ENCODE measurements at places on chromosomes 12 and 14.

GRCh38 chr12:104494137-104494792 lies 37.5 kb downstream of the CHST11 start:
- DNase-seq: peak; percentile 20

DNA sequence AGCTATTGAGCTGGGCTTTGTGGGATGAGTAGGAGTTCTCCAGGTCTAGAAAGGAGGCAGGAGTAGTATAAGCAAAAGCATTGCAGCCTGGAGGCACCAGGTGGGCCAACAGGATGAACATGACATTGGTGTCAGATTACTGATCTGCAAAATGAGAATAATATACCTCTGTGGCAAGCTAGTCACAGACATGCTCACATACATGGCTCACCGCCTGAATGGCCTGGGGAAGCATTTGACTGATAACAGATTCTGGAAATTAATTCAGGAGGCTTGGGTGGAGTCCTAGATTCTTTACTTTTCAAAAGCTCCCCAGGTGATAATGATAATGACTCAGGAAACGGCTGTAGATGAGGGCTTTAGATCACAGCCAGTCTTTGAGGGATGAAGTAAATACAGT lies 709 bp downstream of the TCL1B start:
- no peak for DNase-seq

GRCh38 chr14:39558525-39558924 lies 126.3 kb upstream of the FBXO33 start:
- no peak for DNase-seq

DNA sequence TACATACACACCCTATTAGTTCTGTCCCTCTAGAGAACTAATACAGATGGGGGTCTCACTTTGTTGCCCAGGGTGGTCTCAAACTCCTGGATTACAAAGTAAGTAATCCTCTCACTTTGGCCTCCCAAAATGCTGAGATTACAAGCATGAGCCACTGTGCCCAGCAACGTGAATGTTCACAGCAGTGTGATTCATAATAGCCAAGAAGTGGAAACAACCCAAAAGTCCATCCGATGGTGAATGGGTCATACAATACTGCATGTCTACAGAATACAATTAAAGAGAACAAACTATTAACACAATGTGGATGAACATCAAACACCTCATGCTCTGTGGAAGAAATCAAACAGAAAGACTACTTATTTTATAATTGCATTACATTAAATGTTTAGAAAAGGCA lies 57.3 kb upstream of the SYNE2 start:
- no peak for DNase-seq

DNA sequence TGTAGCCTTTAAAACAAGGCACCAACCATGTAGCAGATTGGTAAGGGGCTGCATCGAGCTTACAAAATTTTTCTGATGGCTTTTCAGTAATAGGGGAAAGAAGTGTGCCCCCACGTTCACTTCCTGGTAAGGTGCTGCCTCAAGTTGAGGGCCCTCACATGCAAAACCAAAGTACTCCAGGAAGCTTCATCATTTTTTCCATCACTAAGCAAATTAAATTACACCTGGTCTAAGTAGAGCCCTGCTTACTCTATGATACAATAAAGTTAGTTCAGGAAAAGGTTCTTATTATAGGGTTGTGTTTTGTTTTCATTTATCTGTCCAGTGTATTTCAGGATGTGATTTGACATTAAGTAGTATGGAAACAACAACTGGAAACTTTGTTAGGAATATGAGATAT lies 15.0 kb upstream of the AKAP5 start:
- DNase-seq: no peak

DNA sequence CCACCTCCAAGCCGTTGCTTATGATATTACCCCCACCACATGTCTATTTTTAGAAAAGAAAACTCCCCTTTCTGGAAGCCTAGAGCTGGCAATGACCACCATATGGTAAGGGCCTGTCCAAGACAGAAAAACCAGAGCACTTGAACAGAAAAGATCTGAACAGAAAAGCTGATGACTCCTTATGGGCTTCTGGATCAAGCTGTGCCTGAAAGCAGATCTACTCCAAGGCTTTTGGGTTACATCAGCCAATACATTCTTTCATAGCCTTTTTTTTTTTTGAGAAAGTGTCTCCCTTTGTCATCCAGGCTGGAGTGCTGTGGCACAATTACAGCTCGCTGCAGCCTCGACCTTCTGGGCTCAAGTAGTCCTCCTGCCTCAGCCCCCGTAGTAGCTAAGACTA lies 16.8 kb upstream of the OAS2 start:
- DNase-seq: no peak

DNA sequence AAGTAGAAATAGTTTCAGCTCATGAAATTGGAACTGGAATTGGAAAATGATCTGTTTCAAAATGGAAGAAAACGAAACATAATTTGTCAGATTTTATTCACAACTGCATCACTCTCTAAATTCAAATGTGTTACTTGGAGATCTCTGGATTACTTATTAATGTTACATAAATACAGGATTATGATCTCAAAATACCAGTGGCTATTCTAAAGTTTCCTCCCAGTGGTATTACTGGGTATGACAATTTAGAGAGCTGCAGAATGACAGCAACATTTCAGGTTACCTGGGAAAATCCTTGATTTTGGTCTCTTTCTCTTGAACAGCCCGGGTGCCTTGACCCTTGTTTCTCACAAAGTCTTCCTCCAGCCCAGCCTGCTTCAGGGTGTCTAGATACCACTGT lies 14.2 kb downstream of the FAM161B start:
- DNase-seq: no peak

DNA sequence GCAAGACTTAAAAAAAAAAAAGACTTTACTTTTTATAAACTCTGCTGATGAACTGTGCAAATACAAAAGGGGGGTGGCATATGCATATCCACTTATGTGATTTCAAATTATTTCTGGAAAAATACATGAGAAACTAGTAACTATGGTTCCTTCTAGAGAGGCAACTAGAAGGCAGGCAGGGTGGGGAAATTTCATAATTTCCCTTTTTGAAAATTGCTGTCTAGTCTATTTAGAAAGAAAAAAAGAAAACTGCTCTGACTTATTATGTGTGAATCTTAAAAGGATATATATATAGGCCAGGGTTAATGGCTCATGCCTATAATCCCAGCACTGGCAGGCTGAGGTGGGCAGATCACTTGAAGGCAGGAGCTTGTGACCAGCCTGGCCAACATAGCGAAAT lies 42.3 kb downstream of the ANAPC7 start:
- no peak for DNase-seq

GRCh38 chr12:121800694-121801594 lies 2.9 kb upstream of the SETD1B start:
- DNase-seq: peak; percentile 86

- DNase-seq: no peak
Measured at GRCh38 chr12:55067701-55068100, 47.9 kb downstream of the NEUROD4 start.

DNA sequence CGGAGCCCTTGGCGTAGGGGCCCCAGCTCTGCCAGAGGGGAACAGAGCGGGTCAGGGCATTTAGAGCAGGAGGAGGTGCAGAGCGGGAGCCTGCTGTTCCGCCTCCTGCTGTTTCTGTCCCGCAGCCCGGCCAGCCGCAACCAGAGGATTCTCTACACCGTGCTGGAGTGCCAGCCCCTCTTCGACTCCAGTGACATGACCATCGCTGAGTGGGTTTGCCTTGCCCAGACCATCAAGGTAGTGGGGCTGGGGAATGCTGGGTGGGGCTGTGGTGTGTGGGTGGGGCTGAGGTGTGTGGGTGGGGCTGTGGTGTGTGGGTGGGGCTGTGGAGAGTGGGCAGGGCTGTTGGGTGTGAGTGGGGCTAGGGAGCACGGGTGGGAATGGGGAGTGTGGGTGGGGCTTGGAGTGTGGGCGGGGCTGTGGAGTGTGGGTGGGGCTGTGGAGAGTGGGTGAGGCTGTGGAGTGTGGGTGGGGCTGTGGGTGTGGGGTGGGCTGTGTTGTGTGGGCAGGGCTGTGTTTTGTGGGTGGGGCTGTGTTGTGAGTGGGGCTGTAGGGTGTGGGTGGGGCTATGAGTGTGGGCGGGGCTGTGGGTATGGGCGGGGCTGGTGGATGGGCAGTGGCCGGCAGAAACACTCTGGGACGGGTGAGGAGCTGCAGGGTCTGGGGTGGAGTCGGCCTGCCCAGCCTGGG lies 8.0 kb downstream of the ASPG start:
- no peak for DNase-seq

DNA sequence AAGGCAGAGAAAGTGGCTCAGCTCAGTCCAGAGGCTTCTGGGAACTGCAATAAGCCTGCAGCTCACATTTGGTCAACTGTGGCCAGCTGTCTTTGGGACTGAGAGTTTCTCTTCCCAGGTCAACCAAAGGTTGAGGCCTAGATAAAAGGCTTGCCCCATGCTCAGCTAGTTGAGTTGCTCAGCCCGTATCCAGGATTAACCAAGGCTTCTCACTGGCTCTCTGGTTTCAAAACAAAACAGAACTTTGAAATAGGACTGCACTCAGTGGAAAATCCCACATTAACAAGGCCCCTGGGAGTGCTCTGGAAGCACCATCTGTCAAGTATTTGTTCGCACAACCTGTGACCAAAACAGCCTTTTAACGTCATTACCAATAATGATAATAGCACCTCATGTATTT lies 40.3 kb upstream of the NUAK1 start:
- peak; percentile 61 for DNase-seq

GRCh38 chr12:8036346-8036745 lies 3.8 kb downstream of the FOXJ2 start:
- no peak for DNase-seq

GRCh38 chr12:71041476-71041875 lies 116.3 kb downstream of the TSPAN8 start:
- no peak for DNase-seq

DNA sequence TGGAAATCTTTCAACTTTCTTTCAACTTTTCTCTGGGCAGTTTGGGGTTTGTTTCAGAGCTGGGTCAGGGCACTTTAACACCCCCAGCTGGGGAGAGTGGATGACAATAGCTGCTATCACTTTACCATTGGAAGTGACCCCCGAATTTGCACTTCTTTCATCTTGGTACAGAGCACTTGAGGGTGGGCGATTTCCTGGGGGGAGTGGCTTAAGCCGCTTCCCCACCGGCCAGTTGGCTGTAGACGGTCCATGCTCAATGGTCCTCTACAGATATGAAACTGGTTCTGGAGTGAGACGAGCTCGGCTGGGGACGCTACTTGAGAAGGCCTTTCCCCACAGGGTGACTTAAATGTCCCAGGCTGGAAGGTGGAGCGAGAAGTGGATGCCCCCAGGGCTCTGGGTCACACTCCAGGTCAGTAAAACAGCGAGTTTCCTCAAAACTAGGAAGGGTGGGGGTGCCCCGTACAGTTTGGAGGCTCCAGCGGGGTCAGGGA lies at the start of gene VRTN:
VRTN (plus strand) TSS at position 231 of the 494 bp plus-strand sequence. CDS start 8,313 bp downstream, outside the sequence.
- no peak for DNase-seq

GRCh38 chr14:59175404-59175803 lies 13.1 kb upstream of the DAAM1 start:
- no peak for DNase-seq

- peak; percentile 95 for DNase-seq
Measured at GRCh38 chr12:93624595-93625294, 52.3 kb downstream of the SOCS2 start.

- DNase-seq: peak; percentile 34
Measured at GRCh38 chr12:127284021-127284420, 982.9 kb upstream of the TMEM132C start.

GRCh38 chr12:46240436-46240835 lies 28.4 kb downstream of the SLC38A1 start:
- no peak for DNase-seq

DNA sequence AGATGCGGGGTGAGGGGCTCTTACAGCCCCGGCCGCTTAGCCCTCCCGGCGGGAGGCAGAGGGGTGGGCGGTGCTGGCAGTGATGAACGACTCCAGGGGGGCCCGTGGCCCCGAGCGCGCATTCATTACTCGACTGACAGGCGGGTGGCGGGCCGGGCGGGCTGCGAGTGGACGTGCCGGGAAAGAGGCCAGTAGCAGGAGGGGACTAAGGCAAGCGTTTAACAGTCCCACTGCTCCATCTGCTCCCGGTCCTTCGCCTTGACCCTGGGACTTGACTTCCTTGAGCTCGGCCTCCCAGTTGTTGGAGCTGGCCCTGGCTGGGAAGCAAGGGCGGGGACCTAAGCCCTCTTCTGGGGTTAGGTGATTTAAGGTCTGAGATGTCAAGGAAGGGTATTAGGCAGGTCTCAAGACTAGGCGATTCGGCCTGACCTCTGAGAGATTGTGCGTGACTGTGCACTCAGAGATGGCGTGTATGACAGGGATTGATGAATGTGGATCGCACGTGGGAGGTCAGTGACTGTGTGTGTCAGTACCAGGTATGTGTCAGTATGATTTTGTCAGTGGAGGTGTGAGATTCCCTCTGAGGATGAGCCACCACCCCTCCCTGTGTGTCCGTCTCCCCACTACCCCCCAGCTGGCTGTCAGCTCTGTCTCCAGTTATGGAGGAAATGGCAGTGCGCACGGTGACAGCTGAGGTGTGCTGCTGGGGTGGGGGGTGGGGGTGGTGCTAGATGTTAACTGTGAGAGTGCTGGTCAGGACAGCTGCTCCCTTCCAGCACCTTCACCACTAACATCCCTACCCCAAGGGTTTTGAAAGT lies 3.6 kb upstream of the DNAJC22 start:
- no peak for DNase-seq
